ENCODE measurements at places on chromosomes 2 and 18.

GRCh38 chr18:23062011-23062410 is 73.3 kb upstream of the CABLES1 start:
- DNase-seq, result no peak

- no peak for DNase-seq
Measured at GRCh38 chr18:59927246-59927825, 27.5 kb downstream of the PMAIP1 start.

GRCh38 chr2:69177785-69178636 is 165.0 kb downstream of the ANTXR1 start:
- peak; percentile 96 for DNase-seq

DNA sequence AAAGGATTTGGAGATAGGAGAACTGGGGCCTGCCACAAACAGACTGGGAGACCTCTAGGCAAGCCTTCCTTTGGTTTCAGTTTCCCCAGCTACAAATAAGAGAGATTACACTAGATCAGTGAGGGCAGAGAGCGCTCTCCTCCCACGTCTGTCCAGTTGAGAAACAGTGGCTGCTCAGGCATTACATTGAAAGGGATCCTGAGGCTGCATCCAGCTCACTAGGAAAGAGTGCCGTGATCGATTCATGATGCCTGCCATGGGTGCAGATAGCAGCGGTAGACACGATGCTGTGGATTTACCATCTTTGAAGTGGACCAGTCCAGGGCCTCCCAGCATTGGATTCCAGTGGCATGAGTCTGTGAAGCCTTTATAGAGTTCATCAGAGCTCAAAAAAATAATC is 62.6 kb downstream of the EN1 start:
- no peak for DNase-seq

DNA sequence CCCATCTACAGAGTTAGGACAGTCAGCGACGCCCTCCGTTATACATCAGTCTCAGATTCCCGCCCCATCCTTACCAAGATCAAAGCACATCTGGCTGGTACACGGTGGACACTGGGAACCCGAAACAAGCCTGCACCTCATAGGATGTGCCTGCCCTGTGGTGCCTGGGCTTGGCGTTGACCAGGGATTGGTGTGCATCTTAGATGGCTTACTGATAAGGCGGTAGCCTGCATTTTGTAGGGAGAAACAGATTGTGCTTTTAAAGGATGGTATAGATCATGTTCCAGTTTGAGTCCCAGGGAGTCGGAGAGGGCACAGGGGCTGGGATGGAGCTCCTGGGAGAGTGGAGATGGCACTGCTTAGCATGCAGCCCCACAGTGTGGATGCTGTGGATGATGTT is 108.0 kb downstream of the EML6 start:
- no peak for DNase-seq

DNA sequence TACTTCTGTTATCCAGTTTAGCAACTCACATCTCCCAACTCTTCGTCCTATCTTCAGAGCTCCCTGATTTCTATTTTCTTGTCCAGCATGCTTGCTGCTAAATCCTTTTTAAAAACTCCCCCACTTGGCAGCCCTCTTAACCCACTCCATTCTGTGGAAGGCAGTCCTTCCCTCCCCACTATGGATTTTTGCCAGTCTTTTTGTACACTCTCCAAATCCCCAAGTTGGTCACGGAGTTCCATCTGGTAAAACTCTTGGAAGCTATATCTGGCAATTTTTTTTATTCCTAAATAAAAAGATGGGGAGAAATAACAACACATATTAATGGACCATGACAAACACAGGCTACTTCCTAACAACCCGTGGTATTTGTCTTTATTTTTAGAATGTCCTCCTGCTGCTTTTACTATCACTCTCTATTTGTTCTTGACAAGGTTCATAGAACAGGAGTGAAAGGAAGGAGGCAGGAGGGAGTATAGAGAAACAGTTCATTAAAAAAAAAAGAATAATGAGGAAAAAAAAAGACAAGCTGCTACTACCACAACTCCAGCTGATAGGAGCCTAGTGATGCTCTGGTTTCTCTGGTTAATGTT is 120.0 kb upstream of the THSD7B start:
- DNase-seq, result no peak

DNA sequence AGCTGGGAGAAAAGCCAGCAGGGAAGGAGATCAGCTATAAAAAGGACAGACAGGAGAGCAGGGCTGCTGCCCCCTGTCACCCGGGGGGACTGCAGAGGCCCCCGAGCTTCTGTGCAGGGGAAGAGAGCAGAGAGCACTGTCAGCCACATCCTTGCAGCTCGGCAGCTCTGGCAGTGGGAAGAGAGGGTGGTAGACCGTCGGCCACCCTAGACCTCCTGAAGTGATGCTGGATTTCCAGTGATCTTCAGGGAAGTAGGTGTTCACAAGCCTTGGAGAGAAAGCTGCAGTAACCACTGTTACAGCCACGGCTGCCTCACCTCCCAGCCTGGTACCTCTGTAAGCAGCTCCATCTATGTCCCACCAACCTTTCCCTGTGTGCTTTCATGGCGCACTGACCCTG is 134.9 kb downstream of the TFCP2L1 start:
- no peak for DNase-seq

- peak; percentile 90 for DNase-seq
Measured at GRCh38 chr18:10453806-10454680, at the start of gene APCDD1. TSS of gene APCDD1 (plus strand) at chr18:10454635. CDS start at chr18:10454982, 347 bp downstream.

GRCh38 chr2:198905881-198906612 is 551.7 kb downstream of the SATB2 start:
- no peak for DNase-seq

- no peak for DNase-seq
Measured at GRCh38 chr2:137870682-137871081, 93.6 kb upstream of the HNMT start.

GRCh38 chr2:65489269-65489668 is 56.9 kb upstream of the SPRED2 start:
- DNase-seq, result no peak

DNA sequence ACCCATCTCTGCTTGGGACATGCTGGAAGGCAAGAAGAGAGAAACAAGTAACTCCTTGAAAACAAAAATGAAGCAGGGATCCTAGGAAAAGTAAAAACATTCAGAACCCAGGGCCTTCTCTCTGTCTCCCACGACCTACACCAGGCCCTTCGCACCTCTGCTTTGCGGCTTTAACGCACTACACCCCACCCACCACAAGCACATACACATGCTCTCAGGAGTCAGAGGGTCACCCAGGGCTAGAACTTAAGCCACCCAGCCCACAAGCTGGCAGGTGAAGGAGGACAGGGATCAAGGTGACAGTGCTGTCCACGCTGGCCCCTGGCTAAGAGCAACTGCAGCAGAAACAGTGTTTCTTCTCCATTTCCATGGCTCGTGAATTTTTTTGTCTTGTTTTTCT is 72.2 kb downstream of the BCL11A start:
- no peak for DNase-seq

DNA sequence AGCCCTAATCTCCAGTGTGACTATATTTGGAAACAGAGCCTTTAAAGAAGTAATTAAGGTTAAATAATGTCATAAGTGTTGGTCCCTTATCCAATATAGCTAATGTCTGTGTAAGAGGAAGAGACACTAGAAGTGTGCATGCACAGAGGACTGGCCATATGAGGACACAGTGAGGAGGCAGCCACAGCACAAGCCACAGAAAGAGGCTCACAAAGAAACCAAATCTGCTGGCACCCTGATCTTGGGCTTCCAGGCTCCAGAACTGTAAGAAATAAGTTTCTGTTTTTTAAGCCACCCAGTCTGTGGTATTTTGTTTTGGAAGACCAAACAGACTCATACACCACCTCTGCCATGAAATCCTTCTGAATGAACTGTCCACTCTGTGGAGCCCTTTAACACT is 186.4 kb upstream of the SLC39A10 start:
- DNase-seq, result no peak

GRCh38 chr2:190023860-190024259 is 38.7 kb downstream of the MSTN start:
- peak; percentile 69 for DNase-seq

GRCh38 chr18:41666231-41666630 is 288.8 kb upstream of the PIK3C3 start:
- no peak for DNase-seq

DNA sequence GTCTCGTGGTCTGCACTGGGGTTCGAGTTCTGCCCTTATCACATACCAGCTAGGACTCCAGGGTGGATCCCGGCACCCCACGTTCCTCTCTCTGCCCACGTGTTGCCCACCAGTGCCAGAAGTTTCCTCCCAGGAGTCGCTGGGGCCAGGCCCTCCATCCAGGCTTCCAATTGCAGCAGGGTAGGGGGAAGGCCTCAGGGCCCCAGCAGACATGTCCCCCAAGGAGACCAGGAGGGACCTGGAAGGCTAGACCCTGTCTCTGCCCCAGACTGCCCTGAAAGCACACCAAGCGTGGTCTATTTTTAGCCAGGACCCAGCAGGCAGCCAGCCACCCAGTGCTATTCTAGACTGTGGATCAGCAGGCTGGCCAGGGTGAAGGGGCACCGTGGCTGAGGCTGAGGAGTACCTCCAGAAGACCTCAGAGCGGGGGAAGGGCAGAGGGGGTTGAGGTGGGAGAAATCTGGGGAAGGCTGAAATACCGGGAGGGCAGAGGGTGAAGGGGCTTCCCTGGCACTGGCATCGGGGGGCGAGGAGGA is 18.8 kb upstream of the TNS1 start:
- no peak for DNase-seq

GRCh38 chr18:12373116-12373770 is 3.8 kb downstream of the AFG3L2 start:
- DNase-seq, result no peak

- no peak for DNase-seq
Measured at GRCh38 chr2:207182911-207183310, 17.2 kb upstream of the KLF7 start.

DNA sequence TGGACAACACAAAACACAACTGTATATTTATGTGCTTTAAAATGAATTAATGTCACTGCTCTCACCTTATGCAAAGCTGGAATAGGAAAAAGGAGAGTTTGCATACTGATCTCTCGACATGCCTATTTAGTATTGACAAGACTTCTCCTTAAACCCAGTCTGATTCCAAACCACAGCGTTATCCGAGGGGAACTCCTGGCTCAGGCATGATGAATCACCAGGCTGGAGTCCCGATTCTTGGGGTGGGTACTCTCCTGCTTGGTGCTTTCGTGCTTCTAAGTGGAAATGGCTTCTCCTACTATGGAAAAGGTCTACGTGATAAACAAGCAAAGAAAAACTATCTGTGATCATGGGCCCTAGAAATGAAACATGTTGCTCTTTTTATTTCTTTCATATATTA is 88.9 kb upstream of the SLC35G4 start:
- DNase-seq, result no peak

DNA sequence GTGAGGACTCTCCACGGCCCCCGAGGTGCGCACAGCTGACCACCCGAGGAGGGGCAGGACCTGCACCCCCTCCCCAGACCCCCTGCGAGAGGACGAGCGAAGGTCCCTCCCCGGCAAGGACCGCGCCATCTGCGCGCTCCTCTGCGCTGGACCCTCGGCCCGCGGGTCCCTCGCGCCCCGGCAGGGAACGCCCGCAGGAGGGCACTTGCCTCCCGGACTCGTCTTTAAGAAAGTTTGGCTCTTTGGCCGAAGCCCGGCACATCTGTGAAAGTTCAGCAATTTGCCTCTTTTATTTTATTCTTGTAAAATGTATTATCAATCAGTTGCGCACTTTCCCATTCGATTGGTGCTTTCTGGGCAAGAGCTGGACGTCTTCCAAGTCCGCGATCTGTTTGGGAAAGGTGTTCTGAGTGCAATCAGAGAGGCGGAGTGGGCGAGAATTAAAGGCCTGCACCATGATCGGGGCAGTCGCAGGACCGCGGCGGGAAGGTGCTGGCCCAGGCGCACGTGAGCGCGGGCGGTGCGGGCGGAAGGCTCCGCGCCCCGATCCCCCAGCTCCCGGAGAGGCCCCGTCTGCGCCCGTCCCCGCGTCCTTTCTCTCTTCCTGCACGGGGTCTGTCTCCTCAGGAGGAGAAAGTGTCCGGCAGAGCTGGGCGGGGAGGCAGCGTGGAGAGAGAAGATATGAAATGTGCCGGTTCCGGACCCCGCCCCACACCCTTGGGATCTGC is 1.6 kb upstream of the ALKAL2 start:
- peak; percentile 55 for DNase-seq

DNA sequence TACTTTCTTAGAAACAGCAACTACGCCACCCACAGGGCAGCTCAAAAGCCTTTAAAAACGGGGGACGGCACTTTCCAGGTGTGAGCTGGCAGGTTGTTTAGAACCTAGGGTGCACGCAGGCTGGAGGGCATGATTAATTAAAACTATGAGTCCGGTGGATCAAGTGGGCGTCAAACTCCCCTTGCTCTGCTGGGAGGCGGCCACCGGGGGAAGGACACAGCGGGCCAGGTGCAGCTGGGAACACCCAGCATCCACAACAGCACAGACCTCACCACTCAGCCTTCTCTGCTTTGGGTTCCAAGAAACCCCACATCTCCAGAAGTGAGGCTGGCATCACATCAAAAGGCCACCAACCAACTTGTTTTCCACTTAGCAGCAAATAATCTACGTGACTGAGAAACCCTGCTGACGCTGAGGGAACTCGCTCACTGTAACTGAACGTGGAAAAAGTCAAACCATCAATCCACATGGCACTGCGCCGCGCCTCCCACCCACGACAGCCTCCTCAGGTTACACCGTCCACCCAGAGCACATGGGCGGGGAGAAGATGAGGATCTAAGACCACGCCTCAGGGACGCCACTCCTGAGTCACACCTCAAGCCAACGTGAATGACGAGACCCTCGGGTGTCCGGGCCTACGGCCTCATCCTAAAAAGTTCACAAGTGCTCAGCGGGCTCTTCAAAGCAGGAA is 118.2 kb downstream of the ZNF516 start:
- DNase-seq, result no peak

DNA sequence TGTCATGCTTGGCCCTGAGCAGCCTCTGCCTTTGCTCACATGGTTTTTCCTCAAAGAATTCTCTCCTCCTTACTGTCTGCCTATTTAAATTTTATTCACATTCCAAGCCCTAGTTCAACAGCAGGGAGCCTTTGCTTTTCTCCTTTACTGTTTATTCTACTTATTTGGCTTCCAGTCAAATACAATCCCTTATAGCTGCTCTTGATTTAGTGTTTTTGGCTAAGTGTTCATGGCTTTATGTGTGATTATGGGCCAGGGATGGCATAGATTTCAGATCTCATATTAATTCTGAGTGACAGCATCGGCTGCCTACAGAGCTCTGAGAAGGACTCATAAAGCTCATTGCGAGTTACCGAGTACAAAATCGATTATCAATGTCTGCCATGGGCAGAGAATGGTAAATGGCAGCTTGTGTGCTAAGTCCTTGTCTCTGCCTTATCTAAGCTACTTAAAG is 106.7 kb downstream of the METTL8 start:
- DNase-seq, result no peak

DNA sequence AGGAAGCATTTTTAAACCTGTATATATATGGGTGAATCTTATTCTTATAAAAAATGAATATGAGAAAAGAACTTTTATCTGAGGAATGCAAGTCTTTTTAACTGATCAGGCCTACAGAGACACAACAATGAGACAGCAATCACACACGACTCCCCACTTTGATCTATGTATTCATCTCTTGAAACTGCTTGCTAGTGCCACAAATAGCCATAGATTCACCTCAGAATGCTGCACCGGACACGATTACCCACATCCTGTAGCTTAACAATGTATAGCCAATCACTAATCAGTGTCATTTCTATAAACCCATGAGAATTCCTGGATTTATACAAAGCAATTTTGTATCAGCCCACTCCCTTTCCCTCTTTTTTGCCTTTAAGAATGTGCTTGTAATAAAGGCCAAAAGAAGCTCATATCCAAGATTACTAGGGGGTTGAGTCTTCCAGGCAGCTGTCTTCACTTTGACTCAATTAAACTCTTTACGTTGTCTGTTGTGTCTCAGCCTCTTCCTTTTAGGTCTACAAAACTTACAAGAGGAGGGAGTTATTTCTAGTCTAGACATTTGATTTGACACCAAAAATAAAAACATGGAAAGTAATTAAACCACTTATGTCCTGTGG is 94.9 kb downstream of the MBD2 start:
- DNase-seq, result no peak

- DNase-seq, result no peak
Measured at GRCh38 chr18:69885841-69886531, 61.7 kb downstream of the CD226 start.
